ENCODE measurements at places on chromosomes 16 and 17.

GRCh38 chr16:84498859-84499620 lies 5.4 kb downstream of the MEAK7 start:
- peak; percentile 17 for DNase-seq

GRCh38 chr16:74580833-74581232 lies 26.1 kb downstream of the GLG1 start:
- DNase-seq, result no peak

DNA sequence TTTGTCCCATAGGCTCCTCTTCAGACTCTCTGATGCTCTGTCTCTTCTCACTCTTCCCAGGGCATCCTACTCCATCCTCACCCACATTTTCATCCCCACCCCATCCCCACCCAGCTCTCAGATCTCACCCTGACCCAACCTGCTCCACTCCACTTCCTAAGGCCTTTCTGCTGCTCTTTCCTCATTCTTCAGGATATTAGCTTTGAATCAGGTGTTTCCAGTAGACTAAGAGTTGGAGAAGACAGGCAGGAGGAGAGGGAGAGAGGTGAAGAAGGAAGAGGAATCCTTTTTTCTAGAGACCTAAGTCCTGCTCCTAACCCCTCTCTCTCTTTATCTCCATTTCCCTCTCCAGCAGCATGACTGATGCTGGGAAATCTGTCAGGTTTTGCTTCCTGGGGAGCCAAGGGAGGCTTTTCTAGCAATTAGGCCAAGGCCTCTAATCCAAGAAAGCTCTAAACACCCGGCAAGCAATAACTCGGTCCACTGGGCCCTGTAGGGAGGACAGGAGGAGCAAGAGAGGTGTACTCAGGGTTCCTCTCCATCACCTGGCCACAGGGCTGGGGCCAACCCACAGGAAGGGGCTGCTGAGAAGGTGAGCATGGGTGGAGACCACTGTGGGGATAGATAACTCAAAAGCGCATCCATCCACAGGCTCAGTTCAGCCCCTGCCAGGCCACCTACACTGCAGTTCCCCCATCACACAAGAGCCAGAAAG lies 133.3 kb downstream of the TMEM132E start:
- no peak for DNase-seq

DNA sequence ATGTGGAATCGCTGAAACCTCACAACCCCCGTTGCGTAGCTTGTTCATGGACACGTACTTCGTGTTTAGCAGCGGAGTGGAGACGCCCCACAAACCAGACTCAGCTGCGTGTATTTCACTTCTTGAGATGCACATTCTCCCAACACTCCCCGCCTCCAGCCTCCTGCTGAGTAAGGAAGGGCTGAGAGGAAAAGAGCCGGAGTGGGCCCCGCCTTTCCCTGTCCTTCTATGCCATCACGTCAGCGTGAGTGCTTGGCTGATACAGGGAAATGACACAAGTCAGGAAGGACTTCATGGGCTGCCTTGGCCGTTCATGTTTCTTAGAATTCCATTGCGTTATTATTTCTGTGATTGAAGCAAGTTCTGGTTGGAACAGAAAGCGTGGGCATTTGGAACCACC lies 68.6 kb upstream of the CBX4 start:
- no peak for DNase-seq

GRCh38 chr17:76538281-76538931 lies 897 bp upstream of the CYGB start:
- no peak for DNase-seq

DNA sequence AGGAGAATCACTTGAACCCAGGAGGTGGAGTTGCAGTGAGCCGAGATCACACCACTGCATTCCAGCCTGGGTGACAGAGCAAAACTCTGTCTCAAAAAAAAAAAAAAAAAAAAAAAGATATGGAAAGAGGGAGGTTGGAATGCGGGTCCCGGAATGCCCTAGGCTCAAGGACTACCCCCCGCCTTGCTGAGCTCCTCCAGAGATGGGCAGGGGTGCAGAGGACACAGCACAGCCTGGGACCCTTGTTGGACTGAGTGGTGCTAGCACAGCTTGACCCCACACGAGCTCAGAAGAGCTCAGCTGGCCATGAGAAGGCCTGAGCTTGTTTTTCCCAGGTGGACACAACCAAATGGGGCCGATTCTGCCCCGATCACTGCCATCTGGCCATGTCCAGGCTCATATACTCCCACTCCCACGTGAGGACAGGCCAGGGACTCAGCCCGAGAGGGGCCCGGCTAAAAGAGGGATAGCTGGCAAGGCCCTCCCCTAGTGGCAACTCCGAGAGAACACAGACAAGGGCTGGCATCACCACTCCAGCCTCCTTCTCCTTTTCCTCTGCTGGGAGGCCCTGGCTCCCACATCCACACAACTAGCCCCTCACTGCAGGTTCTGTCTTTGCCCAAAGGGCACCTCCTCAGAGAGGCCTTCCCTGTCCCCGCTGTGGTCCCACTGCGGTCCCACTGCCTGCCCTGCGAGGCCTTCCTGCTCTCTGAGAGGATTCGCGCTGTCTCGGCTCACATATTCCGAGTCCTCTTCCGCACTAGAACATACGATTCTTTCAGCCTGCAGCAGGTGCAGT lies 11.0 kb downstream of the SGCA start:
- DNase-seq, result no peak

DNA sequence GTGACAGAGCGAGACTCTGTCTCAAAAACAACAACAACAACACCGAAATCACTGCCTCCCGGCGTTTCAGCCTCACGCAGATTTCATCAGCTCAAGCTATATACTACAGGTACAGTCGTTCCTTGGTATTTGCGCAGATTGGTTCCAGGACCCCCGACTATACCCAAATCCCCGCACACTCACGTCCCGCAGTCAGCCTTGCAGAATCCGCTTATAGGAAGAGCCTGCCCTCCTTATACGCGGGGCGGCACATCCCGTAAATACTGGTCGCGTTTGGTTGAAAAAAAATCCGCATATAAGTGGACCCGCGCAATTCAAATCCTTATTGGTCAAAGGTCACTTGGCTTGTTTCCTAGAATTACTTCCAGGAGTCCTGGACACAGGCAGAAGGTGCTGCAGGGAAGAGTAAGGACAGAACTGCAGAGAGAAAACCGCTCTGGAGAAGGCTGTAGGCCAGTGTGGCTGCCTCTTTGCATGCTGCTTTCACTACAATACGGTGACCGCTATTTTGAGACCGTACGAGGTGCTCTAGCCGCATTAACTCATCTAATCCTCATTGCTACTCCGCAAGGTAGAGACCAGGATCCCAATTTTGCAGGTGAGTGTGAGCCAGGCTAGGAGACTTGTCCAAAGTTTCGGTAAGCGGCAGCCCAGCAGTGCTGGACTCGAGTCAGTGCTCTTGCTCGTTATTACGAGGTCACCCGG lies 718 bp downstream of the NDUFAB1 start:
- no peak for DNase-seq

GRCh38 chr17:41987642-41988041 lies 21.0 kb downstream of the CNP start:
- no peak for DNase-seq

GRCh38 chr17:73249700-73250099 lies 12.0 kb downstream of the CPSF4L start:
- no peak for DNase-seq

- DNase-seq, result no peak
Measured at GRCh38 chr17:69606142-69606800, 191.8 kb downstream of the MAP2K6 start.

GRCh38 chr16:61569028-61569427 lies 467.2 kb downstream of the CDH8 start:
- no peak for DNase-seq

DNA sequence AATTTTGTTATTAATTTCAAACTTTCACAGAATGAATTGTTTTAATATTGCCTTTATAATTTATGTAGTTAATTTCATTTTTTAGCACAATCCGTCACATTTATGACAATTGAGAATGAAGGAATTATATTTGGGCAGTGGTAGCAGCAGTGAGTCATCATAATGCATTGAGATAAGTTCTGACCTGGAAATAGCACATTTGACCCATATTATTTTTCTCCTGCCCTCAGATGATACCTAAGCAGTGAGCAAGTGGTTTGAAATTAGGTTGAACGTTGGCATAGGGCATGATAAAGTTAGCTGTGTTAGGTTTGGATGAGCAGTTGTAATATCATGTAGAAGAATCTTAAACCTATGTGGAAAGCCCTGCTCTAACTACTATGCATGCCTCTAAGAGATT lies 1431.3 kb upstream of the CDH8 start:
- DNase-seq, result no peak

- DNase-seq, result no peak
Measured at GRCh38 chr16:84329843-84330684, 35.4 kb downstream of the WFDC1 start.

DNA sequence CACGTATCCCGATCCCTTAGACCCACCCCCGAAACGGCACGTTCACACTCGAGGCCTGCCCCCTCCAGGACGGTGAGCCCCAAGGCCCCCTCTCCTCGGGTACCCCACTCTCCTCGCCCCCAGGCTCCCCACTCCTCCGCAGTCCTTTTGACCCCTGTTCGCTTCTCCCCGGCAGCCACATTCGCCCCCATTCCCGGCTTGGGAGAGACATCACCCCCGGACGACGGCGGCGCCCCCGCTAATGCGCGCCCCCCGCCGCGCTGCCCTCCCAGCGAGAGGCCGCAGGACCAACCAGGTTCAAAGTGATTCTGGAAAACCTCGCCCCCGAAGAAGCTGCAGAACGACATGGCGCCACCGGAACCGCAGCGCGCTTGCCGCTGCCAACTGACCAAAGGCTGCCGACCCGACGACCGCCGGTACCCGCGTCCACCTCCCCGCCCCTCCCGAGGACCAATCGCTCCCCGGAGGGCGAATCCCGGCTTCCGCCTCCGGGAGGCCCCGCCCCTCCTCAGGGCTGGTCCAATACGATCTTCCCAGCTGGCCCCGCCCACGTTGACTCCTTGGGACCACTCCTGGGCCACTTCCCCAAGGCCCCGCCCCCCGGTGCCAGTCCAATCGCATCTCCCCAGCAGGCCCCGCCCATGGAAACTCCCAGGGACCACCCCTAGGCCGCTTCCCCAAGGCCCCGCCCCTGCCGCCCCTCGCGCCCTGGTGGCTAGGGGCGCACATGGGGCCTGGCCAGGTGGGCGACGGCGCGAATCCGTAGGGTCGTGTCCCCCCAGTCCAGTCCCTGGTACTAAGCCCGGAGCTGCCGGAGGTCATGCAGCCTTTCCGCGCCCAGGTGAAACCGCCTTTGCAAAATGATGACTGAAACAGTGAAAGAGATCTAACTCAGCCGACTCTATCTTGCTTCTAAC lies at the start of gene MSRB1:
Gene MSRB1, minus strand, starts transcription at position 390 of the 917 bp plus-strand sequence. Its CDS starts 43 bp downstream, at position 347.
- peak; percentile 100 for DNase-seq

GRCh38 chr17:72122765-72123529 lies 2.1 kb downstream of the SOX9 start:
- no peak for DNase-seq
